ENCODE measurements at places on chromosomes 4 and X. TPM values are rescaled to one million over a fixed set of nuclear protein-coding genes. Genes with fewer than 3 reads are reported as not detected.

The SPATA4 gene
- not detected for total RNA-seq

The GPRASP2 gene
- total RNA-seq: 0.23 TPM

The C4orf50 gene
- 1.2 TPM for total RNA-seq

The MAGED4B gene
- total RNA-seq: 2.9 TPM

The CENPVL3 gene
- total RNA-seq: not detected

The TMEM154 gene
- total RNA-seq: 47.1 TPM

The FDCSP gene
- total RNA-seq: not detected

The PPP2R2C gene
- total RNA-seq: not detected

The CRMP1 gene
- 0.35 TPM for total RNA-seq

The SMIM10L2A gene
- total RNA-seq: 0.45 TPM

The LINC00632 gene
- 39.9 TPM for total RNA-seq

The MAGEA10 gene
- total RNA-seq: not detected

The MAGEA4 gene
- not detected for total RNA-seq

The ZNF827 gene
- 7.9 TPM for total RNA-seq

The ITM2A gene
- 145 TPM for total RNA-seq

The NDNF gene
- total RNA-seq: not detected

The NEIL3 gene
- 30.3 TPM for total RNA-seq

The DUSP21 gene
- not detected for total RNA-seq

The CLDN34 gene
- total RNA-seq: not detected

The JCHAIN gene
- 0.35 TPM for total RNA-seq

The TCEAL1 gene
- total RNA-seq: 6.7 TPM

The NAP1L2 gene
- 2.6 TPM for total RNA-seq

The GABRE gene
- not detected for total RNA-seq

The NPY5R gene
- total RNA-seq: not detected

The SPOCK3 gene
- total RNA-seq: not detected

The WDR17 gene
- 0.70 TPM for total RNA-seq

The MGAT4D gene
- total RNA-seq: not detected

The TEC gene
- total RNA-seq: 0.80 TPM

The OTUD6A gene
- not detected for total RNA-seq

The MAGEA12 gene
- total RNA-seq: not detected

The ACTRT1 gene
- total RNA-seq: not detected

Measured in activated CD4-positive, alpha-beta memory T cell treated with anti-CD3 and anti-CD28 coated beads, Interleukin-2, amount 10 ng/mL, durations not matched to agents 7 days and 5 days (primary cell).